ENCODE measurements at places on chromosomes 2 and 18.

DNA sequence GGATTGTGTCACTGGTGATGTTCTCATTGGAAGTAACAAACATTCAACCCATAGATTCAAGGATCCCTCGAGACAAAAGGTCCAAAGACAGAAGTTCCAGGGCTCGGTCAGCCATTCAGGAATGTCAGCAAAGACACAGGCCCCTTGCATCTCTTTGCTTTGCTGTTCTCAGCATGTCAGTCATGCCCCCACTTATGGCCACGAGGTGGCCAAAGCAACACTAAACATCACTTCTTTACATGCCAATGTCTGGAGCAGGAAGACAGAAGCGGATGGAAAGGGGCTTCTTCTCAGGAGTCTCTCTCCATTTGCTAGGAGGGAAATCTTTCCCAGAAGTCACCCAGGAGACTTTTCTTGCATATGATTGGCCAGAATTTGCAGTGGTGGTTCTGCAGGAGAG, 191.6 kb upstream of the SP5 start:
- no peak for DNase-seq

GRCh38 chr2:185417111-185417510, 321.5 kb upstream of the FSIP2 start:
- no peak for DNase-seq

DNA sequence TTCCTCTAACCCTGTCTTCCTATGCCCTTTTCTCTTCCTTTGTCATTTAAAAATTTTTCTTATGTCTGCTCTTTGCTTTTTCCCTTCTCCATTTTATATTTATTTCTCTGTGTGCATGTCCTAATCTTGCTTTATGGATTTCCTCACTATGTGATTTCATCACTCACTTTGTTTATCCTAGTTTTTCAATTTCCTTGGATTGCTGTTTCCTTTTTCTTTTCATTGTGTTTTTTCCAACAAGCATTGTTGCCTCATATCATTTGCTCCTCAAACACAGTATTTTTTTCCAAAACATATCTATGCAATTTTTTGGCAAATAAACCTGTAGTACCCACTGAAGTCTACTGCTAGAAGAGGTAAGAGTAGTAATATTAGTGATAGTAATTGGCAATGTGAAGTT, 67.4 kb upstream of the PNPT1 start:
- no peak for DNase-seq

GRCh38 chr2:201482543-201482942, 31.0 kb downstream of the STRADB start:
- DNase-seq, result no peak

All from testis (tissue), 5 donors.